T-helper 2 cell (primary cell): ENCODE measurements at places on chromosomes 4 and X.

- DNase-seq = no peak
These were observed 12.1 kb upstream of the ARSF start for GRCh38 chrX:3029129-3029528.

GRCh38 chr4:83440148-83440814 is 15.3 kb downstream of the HELQ start:
- DNase-seq = no peak

GRCh38 chrX:108412783-108413182 is 25.4 kb downstream of the COL4A6 start:
- no peak for DNase-seq

- DNase-seq = no peak
These were observed 5.0 kb upstream of the AFAP1 start for GRCh38 chr4:7944599-7945220.

- no peak for DNase-seq
These were observed 184.6 kb upstream of the KIT start for GRCh38 chr4:54473077-54473545.

- DNase-seq = no peak
These were observed 219.6 kb upstream of the MAOA start for GRCh38 chrX:43436517-43436916.

GRCh38 chr4:136112116-136112515 is 1420.2 kb downstream of the PCDH18 start:
- no peak for DNase-seq

- no peak for DNase-seq
These were observed 29.1 kb downstream of the PFKFB1 start for GRCh38 chrX:54964766-54965497.

DNA sequence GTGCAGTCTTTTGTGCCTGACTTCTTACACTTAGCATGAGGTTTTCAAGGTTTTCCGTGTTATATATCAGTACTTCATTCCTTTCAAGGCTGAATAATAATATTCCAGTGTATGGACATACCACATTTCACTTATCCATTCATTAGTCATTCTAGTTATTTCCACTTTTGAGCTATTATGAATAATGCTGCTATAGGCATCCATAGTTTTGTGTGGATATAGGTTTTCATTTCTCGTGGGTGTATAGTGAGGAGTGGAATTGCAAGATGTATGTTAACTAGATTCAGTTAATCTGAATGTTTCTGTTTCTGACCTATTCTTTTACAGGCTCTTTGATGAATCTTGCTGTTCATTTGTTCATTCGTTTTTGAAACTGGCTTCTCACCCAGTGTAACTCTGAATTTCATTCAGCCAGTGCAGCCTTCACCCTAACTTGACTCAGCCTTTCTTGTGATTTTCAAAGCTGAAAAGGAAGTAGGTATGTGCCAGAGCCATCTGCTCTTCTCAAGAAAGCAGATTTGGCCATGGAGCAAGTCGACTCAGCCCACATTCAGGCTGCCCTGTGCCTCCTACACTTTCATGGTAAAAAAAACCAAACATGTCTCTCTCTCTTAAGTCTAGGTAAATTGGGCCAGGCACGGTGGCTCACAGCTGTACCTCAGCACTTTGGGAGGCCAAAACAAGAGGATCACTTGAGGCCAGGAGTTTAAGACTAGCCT is 56.3 kb upstream of the NOCT start:
- no peak for DNase-seq

DNA sequence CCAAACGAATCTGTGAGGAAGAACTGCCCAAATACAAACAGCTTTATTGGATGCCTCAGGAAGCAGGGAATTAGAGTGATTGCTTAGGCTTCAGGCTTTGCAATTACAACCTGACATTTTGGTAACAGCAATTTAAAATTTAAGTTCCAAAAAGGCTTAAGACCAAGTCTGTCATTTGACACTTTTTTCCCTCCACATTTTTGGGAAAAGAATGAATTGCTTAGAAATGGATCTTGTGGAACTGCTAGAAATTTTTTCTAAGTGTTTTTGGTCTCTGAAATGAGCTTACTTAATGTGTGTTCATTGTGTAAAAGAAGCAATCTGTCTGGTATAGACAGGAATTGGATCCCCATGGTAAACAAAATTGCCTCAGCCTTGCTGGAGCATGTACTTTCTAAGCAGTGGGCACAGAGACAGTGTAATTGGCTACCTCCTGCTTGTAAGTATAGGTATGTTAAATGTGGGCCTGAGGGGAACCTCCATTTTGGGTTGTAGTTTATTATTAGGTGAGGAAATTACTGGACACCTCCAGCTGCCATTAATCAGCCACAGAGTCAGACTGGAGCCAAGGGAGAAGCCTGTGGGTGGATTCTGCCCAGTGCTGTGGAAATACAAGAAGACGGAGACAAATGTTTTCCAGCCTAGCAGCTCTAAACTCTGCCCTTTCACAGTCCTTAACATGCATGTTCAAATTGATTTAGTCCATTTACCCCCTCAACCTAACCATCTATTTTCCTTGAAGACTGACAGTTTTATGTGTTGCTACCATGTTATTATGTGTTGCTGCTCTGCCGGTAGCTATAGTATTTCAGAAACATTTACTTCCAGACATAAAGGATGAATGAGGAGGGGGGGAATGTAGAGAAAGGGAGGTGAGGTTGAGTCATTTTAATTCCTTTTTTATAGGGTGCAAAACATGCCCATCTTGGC is 473.0 kb downstream of the SPRY1 start:
- DNase-seq = no peak

DNA sequence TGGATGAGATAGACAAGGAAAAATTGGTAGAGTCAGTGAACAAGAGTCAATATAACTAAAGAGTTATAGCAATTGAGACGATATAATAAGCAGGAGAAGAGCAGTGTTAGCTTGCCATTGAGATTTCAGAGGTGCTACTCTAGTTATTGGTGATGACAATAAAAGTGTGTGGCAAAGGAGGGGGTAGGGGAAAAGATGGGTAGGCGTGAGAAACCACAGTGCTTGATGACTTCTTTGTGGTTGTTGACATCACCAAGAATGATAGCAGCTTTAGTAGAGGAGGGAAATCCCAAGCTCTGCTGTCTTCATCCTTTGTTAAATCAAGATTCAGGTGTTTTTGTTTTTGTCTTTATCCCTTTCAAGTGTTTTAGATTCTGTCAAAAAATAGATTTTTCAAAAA is 179.9 kb upstream of the PPP3CA start:
- peak; percentile 7 for DNase-seq

- no peak for DNase-seq
These were observed 431.8 kb downstream of the RAPGEF2 start for GRCh38 chr4:159534655-159535054.

- no peak for DNase-seq
These were observed 647.0 kb upstream of the PCDH10 start for GRCh38 chr4:132502096-132502552.

GRCh38 chrX:120739300-120739699 is 109.4 kb upstream of the C1GALT1C1 start:
- DNase-seq = no peak

DNA sequence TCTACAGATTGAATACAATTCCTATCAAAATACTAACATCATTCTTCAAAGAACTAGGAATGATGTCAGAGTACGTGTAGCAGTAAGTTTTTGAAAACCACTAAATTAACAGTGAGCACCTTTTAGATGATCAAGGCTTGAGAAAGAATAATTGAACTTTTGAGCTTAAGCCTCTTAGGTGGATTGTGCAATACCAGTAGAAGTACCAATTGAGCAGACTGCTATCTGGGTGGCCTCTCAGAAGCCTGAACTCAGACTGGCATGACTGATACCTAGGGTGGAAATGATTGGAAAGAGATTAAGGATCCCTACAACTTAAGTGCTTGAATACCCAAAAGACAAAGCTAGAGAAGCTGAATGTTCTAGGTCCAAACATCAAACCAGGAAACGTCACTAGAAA is 200.3 kb upstream of the GALNTL6 start:
- DNase-seq = no peak

DNA sequence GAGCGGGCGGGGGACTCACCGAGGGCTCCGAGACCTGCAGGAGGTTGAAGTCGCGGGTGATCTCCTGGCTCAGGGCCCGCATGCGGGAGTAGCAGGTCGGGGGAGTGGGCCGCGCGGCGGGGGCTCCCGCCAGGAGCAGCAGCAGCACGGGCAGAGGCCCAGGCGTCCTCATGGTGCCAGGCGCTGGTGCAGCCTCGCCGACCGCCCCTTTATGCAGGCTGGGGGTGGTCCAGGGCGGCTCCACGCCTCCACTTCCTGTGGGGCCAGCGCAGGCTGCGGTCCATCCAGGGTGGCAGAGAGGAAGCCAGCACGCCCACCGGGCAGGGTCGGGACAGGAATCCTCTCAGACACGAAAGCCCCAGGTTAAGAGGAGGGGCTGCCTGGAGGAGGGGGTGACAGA is at the start of gene CYTL1:
CYTL1 (minus strand) TSS at position 185 of the 400 bp plus-strand sequence; CDS start at position 172, 13 bp downstream.
- DNase-seq = no peak

- no peak for DNase-seq
These were observed 128.2 kb downstream of the ANAPC10 start for GRCh38 chr4:144969821-144970220.

DNA sequence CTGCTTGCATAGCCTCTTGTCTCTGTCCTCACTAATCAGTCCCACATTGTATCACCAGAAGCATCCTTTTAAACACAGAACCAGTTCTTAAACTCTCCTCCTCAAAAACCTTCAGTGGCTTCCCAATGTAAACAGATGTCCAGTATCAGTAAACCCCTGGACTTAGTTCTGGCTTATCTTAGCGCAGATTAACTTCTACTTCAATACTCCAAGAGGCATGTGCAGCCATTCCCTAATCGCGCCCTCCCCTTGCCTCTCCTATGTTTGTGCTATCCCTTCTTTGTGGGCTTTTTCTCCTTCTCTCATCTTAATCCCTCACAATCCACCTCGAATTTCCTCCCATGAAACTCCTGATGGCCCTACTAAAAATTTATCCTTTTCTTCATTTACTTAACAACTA is 193.8 kb downstream of the FBXO8 start:
- DNase-seq = no peak

GRCh38 chrX:149993989-149994388 is 55.7 kb upstream of the EOLA2 start:
- DNase-seq = no peak

DNA sequence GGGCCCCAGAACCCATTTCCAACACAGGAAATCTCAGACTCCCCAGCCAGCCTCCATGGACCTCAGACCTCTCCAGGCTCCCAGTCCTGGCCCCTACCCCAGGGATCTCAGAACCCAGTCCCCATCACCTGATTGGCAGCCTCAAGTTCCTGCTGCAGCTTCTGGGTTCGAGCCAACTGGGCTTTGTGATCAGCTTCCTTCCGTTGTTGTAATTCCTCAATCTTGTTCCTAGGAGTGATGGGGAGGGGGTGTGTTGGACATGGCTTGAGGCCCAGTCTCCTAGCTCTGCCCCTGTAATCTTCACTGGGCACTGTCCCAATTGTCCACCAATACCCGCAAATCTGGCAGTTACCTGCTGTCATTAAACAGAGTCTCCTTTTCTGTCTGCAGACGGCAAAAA is 12.6 kb downstream of the GRIPAP1 start:
- DNase-seq = no peak

DNA sequence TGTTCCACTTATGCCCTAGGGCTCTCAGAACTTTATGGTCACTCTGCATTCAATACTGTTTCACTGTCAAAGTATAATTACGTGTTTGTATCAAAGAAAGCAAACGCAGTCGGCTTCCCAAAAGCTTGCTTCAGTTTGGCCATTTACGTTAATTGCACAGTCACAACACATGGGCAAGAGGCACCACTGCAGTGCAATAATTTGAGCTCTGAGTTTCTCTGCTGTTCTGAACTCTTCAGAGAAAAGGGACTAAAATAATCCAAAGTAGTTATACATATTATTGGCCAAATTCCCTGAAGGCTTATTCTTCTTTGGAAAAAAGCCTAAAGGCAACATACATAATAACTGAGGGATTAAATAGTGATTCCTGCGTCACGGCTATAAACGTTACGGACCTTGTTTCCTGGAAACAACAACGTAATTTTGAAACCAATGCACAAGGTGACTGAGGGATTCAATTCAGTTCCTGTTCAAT is 51.3 kb downstream of the RNF150 start:
- DNase-seq = no peak

GRCh38 chr4:7572894-7573293 is 138.2 kb upstream of the PSAPL1 start:
- no peak for DNase-seq

GRCh38 chr4:55874831-55875230 is 21.4 kb downstream of the EXOC1 start:
- DNase-seq = no peak

- DNase-seq = no peak
These were observed 37.4 kb downstream of the LHFPL1 start for GRCh38 chrX:112642349-112642748.

DNA sequence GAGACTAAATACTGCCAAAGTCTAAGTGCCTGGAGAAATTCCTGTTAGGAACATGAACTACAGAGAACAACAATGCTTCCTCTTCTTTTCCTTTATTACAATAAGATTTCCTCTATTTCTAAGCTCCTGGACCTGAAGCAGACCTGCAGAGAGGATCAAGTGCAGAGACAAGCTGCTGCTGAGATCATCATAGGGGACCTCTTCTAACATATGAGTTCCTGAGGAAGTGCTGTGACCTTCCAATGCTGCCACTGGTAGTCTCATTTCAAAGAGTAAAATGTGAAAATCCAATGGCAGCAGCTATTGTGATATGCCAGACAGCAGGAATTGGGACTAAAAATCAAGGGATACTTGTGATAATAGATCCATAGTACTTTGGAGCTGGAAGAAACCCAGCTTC is 28.0 kb downstream of the CCNG2 start:
- DNase-seq = no peak

DNA sequence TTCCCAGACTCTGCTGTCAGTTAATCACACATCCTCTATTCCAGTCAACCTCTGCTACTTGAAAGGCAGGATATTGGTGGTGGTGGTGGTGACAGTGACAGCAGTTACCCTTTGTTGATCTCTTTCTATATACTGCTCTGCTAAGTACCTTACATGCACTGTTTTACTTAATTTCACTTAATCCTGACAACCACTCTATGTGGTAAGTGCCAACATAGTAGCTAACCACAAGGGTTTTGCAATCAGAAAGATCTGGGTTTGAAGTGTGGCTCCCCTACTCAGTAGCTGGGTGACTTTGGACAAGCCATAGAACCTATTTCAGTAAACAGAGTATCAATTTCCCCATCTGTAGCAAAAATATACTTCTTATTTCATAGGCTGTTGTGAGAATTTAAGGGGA is 24.2 kb upstream of the F9 start:
- no peak for DNase-seq

DNA sequence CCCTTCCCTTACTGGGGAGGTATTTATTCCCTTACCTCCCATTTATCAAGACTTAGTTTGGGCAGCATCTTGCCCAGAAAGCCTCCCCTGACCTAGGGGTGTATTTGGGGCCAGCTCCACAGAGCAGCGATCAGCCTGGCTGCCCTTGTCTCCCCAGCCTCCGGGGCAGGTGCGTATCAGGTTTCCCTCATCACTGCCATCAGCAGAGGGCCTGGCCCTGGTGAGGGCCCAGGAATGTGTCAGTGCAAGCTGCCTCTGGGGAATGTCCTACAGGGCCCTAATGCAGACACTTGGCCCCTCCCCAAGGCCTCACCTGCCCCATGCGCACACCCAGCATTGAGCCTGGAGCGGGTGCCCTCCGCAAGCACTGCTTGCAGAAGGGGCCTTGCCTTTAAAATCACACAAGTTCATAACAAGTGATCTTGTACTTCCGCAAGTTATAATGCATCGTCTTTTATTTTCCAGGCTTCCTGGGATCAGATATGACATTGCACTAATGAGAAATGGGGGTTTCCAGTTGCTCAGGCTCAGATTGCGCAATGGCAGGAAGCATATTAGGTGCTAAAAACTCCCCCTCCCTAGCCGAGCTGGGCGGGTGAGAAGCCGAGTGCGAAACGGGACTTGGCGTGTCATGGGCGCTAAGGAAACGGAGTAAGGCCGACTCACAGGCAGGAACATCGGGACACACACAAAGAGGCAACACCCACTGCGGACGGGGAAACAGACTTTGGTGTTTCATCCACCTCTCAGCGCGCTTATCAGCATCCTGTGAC is 25.4 kb upstream of the AFAP1 start:
- no peak for DNase-seq
